ENCODE measurements at places on chromosomes 4 and X.

GRCh38 chr4:102759831-102760644 lies 730 bp downstream of the MANBA start:
- DNase-seq, result no peak

- DNase-seq, result no peak
These were observed 9.7 kb upstream of the PYURF start for GRCh38 chr4:88533088-88533790.

DNA sequence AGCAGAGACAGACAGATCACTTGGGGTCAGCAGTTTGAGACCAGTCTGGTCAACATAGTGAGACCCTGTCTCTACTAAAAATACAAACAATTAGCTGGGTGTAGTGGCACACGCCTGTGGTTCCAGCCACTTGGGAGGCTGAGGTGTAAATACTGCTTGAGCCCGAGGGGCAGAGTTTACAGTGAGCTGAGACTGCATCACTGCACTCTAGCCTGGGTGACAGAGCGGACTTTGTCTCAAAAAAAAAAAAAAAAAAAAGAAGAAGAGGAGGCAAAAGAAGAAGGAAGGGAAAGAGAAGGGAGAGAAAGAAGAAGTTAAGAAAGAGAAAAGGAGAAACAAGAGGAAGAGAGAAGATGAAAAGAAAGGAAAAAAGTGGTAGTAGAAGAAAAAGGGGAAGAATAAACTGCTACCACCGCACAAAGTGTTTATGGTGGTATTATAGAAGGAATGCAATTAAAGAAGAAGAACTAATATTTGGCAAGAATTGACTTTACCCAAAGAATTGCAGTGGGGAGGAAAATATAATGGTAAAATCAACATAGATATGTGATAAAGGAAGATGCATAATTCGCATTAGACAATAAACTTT lies 19.6 kb upstream of the NSUN7 start:
- no peak for DNase-seq

GRCh38 chrX:150696331-150696730 lies 3.1 kb downstream of the MTMR1 start:
- no peak for DNase-seq

DNA sequence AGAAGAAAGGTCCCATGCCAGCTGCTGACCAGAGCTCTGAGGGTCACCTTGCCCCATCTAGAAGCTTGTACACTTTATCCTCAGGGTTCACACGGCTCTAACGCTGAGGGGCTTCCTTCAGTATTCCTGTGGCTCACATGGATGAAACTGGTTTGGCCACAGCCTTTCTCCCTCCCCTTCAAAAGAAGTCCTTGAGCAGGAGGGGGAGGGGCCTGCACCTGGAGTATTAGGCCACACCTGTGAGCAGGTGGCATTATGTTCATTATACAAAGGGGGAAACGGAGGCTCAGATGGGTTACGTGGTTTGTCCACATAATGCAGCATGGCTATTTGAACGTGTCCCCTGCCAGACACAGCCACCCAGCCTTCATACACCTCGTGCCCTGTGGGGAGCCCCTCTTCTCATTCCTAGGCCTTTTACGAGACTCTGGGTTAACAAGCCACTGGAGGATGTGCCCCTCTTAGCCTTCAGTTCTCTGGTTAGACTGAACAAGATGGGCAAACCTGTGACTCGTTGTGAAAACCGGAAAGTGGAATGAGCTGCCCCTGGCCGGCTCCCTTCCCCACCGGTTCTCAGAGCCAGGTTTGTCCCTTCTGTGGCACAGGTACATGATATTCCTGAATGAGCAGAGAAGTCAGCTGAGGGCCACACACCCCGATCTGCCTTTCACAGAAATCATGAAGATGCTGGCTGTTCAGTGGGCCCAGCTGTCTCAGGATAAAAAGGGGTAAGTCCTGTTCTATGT lies 27.2 kb upstream of the JAKMIP1 start:
- DNase-seq, result no peak

- peak; percentile 60 for DNase-seq
These were observed 9.9 kb downstream of the TMSB4X start for GRCh38 chrX:12984603-12985319.

- DNase-seq, result no peak
These were observed 68.9 kb upstream of the NDP start for GRCh38 chrX:44042116-44042515.

DNA sequence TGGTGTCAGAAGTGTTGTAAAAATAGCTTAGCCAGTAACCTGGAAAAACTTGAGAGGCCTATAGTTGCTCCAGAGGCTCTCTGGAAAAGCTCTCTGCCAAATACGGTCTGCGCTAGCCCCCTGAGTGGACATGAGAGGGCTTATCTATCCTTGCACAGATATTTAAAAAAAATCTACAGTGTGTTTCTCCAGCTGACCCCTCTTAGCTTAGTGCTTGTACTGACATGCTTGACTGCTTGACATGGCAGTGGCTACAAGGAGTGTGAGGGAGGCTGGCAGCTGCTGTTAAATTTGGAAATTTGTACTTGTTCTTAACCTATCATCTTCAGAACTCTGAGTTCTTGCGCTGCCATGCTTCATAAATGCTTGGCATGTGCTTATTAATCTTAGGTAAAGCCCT lies 229.2 kb downstream of the RBMX2 start:
- DNase-seq, result no peak

DNA sequence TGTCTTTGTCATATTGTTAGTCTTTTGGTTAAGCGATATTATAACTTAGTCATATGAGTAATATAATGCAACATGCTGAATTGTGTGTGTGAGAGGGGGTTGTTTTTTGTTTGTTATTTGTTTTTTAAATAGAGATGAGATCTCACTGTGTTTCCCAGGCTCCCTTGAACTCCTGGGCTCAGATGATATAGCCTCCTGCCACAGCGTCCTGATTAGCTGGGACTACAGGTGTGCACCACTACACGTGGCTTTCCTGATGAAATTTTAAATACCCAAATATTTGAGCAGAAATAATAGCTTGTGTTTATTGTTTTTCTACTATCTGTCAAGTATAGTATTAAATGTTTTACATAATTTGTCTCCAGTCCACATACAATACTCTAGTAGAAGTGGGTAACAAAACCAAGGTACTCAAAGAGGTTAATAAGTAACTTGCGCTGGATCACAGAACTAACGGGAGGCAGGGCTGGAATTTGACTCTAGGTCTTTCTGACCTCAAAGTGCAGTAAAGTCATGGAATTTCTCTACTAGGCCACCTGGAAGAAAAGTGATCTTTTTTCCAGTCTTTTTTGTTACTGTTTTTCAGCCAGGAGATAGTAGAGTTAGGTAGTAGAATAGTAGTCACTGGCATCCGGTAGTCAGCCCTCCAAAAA lies 47.8 kb downstream of the CLCN3 start:
- DNase-seq, result no peak

- no peak for DNase-seq
These were observed 73.6 kb upstream of the COX18 start for GRCh38 chr4:73142995-73143547.

- no peak for DNase-seq
These were observed 103.7 kb downstream of the POU4F2 start for GRCh38 chr4:146742416-146742815.

DNA sequence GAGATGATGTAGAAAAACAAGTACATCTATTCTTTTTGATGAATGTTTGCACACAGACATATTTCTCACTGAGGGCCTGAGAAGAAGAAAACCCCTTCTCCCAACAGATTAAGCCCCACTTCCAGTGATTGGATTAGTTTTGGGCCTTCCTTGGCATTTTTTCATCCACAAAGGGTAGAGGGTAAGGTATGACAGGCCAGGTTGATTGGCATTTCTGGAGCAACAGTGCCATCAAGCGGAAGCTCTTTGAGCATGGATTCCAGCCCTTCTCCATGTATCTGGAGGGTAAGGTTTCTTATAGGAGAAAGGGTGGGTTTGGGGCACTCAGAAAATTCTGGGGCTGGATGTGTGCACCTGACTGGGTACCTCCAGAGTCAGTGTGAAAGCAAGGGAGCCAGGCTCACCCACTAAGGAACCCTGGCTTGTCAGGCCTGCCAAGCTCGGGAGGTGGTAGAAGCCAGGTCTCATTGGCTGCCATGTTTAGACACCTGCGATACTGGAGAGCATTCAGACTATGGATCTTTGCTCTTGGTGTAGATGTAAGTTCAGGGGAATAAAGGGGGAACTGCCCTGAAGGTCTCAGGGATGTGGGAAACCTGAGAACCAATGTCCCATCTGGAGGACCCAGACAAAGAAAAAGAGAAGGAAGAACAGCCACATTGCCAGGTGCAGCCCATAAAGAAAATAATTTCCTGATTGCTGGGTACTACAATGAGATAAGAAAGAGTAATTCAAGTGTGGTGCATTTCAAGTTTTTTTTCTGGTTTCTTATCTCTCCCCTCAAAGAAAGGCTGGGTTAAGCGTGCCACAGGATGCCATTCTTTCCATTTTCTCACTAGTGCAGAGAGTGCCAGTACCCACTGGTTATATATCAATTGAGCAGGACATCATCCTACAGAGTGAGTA lies 222.3 kb upstream of the AGTR2 start:
- no peak for DNase-seq

- DNase-seq, result no peak
These were observed 906.9 kb upstream of the INTU start for GRCh38 chr4:126725906-126726305.

DNA sequence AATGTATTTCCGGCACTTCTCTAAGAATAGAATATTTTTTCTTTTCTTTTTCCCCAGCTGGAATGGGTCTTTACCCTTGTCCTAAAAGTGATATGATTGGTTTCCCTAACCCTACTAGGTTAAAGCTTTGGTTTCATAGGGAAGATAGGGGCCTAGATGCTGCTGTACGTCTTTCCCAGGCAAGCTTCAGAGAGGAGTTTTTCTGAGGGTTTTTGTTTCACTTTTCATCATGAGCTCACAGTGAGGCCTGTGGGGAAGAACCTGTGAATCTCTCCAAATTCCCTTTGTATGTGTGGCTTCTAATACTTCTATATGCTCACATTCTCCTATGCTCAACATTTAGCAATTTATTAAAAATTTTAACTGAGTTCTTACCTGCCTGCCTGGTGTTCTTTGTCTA lies 320.0 kb upstream of the PCDH18 start:
- no peak for DNase-seq

- no peak for DNase-seq
These were observed 32.1 kb upstream of the GTPBP6 start for GRCh38 chrX:350534-351323.

- no peak for DNase-seq
These were observed 100.7 kb downstream of the PDGFC start for GRCh38 chr4:156870861-156871260.

DNA sequence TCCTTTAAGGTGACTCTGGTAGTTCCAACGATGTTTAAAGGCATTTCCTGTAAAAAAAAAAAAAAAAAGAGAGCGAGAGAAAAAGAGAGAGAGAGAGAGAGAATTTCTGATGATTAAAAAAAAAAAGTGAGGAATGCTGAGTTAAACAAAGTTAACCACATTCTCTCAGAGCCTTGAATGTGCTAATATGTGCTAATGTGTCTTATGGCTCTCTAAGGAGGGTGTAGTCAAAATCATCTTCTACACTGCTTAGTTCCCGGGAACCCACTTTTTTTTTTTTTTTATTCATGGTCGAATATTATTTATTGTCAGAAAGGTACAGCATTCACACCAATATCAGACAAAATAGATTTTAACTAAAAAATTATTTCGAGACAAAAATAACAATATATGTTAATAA lies 111.7 kb downstream of the SNCA start:
- no peak for DNase-seq

GRCh38 chr4:40190465-40190864 lies 6.4 kb upstream of the RHOH start:
- no peak for DNase-seq

DNA sequence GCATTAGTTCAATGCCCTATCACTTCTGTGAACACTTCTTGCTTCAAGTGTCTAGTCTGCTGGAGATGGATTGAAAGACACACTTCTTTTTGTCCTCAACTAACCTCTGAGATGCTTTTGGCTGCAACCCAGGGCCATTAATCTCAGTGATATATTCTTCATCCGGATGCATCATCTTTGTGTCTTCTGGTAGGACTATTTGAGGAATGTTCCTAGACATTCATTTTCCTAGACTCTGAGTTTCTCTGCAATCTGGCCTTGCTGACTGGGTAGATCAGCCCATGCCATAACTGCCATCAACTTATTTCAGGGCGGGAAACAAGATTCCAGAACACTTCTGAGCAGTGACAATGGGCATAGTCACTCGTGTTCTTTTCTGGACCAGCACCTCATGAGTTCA lies 329.4 kb downstream of the PDGFC start:
- no peak for DNase-seq

GRCh38 chr4:188941524-188942119 lies 802.4 kb downstream of the TRIML1 start:
- no peak for DNase-seq

- no peak for DNase-seq
These were observed 307.9 kb downstream of the C4orf33 start for GRCh38 chr4:129403848-129404247.

- DNase-seq, result no peak
These were observed at the start of gene AMBN for GRCh38 chr4:70591955-70592582. AMBN (plus strand) TSS chr4:70592256; CDS start chr4:70592359, 103 bp downstream.

DNA sequence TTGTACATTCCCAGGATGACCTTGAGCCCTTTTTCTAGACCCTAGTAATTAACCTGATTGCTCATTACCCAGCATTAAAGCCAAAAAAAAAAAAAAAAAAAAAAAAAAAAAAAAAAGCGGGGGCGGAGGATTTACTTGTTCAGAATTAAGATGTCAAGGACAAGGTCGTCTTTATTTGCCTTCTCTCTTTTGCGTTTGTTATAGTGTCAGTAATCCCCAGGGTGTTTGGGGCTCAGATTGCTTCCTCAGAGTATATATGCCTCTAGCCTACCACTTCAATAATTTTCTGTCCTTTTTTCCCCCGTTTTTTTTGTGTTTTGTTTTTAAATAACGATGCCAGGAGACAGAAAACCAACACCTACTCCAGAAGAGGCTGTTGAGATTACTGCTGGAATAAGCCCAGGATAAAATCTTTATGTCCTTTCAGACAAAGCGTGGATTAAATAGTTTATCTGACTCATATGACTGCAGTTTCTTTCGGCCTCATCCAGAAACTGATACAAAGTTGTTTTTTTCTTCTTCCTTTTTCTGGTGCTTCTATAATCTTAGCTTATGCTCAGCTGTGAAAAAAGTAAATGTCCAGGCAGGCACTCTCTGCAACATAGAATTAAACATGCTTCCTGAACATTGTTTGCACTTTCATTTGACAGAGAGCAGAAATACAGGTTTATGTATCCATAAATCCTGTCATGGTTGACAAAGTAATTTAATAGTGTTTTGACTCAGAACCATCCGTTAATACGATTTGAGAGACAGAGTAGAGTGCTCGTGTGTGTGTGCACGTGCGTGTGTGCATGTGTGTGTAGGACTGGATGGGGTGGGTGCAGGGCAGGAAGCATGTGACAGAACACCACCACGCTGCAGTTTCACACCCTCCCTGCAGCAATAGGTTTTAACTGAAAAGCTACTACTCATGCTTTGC lies 138.6 kb downstream of the AFF1 start:
- no peak for DNase-seq

DNA sequence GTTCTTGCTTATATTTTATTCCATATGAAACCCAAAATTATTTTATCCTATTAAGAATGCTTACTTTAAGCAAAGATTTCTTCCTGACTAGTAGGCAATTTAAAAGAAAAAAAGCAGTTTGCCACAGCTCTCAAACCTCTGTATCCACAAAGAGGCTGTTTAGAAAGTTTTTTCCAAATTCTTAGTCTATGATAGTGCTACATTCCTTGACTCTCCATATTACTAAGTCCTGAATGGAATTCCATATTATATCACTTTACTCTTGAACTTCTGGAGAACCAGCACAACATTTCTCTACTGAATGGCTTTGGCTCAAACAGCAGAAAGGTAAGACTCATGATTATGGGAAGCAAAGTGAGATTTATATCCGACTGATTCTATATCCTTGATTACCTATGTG lies 8.3 kb downstream of the SLC10A6 start:
- no peak for DNase-seq

- DNase-seq, result no peak
These were observed 211.8 kb downstream of the DTHD1 start for GRCh38 chr4:36493251-36493650.

- DNase-seq, result no peak
These were observed 127.4 kb upstream of the EDA2R start for GRCh38 chrX:66766318-66766717.
